NCI-H226 (cell line): ENCODE measurements at places on chromosomes 6 and 20.
A peak's percentile ranks its signal among the peaks of the same experiment; 100 is the strongest.

- DNase-seq: no peak
Observed at GRCh38 chr6:16547587-16547986, 213.7 kb downstream of the ATXN1 start.

DNA sequence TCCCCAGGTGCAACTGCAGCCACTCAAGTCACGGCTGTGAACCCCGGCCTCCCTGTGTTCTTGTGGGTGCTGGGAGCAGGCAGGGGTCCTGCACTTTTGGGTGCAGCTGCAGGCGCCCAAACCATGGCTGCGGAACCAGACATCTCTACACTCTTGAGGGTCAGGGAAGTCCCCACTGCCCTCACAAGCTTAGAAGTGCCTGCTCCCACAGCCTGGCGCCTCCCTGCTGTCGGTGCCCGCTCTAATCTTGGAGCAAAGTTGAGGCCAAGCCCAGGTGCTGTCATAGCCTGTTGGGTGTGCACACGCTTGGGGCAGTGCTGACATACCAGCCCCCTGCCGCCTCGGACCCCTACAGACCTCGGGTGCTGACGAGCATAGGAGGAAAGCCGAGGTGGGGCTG is 6.2 kb downstream of the DEFB132 start:
- no peak for DNase-seq

GRCh38 chr20:62366370-62367135 is 559 bp downstream of the LAMA5 start:
- peak; percentile 57 for DNase-seq

- no peak for DNase-seq
Observed at GRCh38 chr6:144777249-144777648, 492.1 kb downstream of the UTRN start.

GRCh38 chr6:112193535-112194051 is 60.8 kb downstream of the LAMA4 start:
- DNase-seq: no peak

DNA sequence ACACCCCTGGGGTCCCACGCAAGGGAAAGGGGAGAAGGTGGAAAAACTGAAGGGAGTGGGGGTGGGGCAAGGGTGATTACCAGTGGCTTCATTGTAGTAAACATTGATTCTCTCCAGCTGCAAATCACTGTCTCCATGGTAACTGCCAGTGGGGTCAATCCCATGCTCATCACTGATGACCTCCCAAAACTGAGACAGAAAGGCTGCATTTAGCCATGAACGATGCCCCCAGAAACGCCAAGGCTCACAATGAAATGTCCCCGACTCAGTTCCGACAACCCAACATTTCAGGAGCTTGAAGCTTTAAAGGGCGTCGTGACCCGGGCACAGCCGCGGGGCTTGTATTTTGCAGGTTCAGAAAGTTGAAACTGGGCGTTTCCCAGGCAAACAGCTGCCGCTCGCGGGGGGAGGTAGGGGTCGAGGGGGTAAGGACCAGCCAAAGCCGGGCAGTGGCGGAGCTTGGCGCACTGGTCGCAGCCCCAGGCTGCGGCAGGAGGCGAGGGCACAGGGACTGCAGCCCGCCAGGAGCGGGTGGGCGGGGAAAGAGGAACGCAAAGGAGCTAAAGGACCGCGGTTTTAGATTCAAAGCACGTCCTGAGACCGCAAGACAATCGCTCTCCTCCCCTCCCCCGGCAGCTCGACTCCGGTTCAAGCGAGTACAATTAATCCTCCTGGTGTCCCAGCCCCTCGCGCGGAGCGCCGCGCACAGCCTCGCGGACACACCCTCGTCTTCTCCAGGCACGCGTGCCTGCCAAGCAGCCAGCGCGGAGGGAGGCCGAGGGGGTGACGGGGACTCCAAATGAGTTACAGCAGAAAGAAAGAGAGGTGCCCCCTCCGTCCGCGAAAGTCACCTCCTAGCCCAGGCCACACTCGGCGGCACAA is 731 bp downstream of the TUBB2B start:
- no peak for DNase-seq

DNA sequence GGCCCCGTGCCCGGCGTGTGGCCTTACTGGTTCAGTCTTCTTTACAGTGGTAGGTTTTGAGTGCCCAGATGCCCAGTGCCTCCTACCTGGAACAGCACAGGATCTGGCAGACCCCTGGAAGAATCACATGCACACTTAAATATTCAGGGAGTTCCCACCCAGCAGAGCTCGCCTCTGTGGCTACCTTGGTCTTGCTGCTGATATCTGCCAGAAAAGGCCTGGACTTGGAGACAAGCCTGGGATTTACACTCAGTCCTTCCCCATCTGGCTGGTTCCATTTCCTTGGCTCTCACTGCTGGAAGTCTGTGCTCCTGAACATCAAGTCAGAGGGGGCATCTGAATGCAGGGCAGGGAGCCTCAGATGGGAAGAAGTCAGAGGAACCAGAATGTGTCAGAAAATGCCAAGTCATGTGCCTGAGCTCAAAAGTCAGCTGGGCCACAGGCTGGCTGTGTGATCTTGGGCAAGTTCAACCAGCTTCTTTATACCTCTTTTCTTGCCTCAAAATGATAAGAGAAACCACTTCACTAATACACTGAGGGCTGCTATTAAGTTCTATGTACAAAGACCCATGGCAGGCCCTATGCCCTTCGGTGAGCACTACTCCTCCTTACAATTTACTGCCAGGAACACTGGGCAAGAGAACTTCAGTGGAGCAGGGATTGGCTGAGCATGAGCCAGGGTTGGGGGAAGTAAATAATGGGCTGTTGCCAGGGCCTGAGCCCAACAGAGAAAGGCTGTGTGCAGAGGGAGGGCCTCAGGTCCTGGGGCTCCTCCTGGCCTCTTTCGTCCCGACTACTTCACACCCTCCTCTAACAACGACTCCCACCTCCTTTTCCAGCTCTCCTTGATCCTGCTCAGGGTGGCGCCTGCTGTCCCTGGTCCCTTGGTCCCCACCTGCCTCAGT is 158.1 kb upstream of the PROKR2 start:
- no peak for DNase-seq

GRCh38 chr6:119077643-119078375 is 655 bp downstream of the FAM184A start:
- peak; percentile 5 for DNase-seq

- peak; percentile 14 for DNase-seq
Observed at GRCh38 chr6:161010418-161010817, 18.8 kb downstream of the MAP3K4 start.

DNA sequence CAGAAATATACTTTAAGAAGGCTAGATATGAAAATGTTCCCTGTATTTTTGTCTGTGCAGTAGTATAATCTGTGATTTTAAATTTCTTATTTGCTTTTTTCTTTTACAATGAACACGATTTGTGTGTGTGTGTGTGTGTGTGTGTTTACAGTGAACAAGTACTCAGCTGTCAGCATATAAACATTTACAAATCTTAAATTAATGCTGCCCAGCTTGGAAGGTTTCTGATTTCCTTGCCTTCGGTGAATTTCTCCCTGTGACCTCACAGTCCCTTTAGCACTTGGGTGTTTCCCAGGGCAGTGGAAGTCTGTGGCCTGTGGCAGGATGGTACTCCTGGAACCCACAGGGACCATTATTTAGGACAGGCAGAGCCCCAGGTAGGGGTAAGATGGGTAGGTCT is 37.6 kb downstream of the TXLNB start:
- DNase-seq: no peak

GRCh38 chr6:85642774-85643536 is at the start of gene SYNCRIP:
Gene SYNCRIP, minus strand, starts transcription at chr6:85642886. Its CDS starts 1,447 bp downstream, at chr6:85641439.
- peak; percentile 96 for DNase-seq

GRCh38 chr6:159259441-159260125 is 90.4 kb downstream of the FNDC1 start:
- DNase-seq: no peak

GRCh38 chr6:127182501-127182900 is 64.0 kb downstream of the RSPO3 start:
- no peak for DNase-seq

DNA sequence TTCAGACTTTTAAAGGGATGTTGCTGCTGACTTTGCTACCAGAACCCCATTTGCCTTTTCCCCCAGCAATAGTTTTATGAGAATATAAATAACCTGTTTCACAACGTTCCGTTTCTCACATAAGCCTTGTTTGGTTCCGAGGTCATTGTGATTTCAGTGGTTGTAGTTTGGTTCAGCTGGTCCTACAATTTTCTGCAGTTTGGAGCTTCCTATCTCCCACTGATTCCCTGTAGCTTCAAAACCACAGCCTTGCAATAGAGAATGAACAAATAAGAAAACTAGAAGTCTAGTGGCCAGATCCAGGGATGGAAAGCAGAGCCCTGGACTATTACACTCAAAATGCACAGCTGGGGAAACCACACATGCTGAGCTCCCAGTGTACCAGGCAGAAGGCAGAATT is 24.1 kb upstream of the SH3BGRL2 start:
- no peak for DNase-seq

GRCh38 chr6:144153260-144153659 is 2.9 kb downstream of the STX11 start:
- DNase-seq: no peak

- DNase-seq: no peak
Observed at GRCh38 chr20:15708984-15709598, 864.2 kb downstream of the KIF16B start.

- no peak for DNase-seq
Observed at GRCh38 chr6:133108419-133108818, 132.7 kb upstream of the EYA4 start.

DNA sequence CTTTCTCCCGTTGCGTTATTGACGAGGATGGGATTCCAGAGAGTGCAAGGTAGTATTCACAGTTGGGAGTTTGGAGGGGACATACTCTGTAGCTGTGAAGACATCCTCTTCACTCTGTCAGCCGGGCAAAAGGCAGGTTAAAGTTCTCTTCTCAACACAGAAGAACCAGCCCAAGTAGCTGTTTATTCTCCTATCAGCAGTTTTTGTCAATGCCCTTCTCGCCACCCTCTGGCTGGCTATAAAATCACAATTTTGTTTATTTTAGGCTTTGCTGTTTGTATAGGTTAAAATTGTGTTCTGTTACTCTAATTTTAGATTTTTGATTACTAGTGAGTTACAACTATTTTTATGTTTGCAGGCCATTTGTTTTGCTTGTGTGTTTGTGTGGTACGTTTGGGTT is 37.9 kb upstream of the MAS1 start:
- DNase-seq: no peak

DNA sequence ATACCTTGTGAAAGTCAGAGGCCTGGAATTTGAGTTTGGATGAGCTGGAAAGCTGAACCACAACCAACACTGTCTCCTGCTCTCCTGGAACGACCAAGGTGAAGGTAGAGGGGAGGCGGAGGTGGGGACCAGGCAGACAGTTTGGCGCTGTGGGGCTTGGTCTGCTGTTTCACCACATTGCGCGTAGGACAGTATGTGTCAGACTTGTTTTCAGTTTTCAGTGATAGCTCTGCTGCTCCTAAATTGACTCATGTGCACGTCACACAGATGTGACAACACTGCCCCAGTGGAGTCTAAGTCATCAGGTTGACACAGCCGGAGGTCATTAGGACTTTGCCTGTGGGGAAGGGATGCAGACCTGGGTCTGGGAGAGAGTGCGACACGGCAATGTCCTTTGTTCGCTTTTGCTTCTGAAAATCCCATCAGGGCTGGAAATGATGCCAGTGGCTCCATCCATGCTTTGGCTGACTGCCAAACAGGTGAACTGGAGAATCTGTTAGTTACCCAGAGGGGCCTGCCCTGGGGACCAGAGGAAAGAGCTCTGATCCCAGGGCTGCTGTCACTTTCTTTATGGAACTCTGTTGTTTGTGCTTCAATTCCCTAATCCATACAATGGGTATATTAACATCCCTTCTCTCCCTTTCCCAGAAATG is 255.5 kb downstream of the CDC5L start:
- no peak for DNase-seq
